ENCODE measurements at places on chromosomes 7 and 10.

DNA sequence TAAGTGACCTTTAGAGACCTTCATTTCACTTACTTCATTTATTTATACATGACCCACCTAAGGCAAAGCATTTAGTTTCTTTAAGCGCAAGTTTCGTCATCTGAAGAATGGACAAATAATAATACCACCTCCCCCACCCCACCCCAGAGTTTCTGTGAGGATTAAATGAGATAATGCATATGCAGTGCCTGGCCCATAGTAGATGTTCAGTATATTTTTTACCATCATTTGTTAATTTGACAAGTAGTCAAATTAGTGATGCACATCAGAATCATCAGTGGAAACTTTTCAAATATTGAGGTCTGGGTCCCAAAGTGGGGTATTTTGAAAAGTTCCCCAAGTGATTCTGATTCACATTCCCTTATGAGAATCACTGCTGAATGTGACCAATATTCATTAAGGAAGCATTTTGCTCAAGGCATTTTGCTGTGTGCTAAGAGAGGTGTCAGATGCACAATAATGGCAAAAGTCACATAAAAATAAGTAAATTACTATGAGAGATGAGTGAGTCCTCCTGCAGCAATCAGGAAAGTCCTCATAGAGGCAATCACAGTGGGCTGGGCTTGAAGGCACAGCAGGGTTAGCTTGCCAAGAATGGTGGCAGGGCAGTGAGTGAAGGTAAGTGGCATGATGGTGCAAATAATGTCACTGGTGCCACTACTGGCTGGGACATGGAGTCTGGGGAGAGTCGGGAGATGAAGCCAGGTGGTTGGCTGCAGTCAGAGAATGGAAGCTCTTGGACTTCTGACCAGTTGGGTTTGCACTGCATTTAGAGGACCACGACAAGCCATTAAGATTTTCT, 244.1 kb downstream of the PTEN start:
- DNase-seq: no peak

DNA sequence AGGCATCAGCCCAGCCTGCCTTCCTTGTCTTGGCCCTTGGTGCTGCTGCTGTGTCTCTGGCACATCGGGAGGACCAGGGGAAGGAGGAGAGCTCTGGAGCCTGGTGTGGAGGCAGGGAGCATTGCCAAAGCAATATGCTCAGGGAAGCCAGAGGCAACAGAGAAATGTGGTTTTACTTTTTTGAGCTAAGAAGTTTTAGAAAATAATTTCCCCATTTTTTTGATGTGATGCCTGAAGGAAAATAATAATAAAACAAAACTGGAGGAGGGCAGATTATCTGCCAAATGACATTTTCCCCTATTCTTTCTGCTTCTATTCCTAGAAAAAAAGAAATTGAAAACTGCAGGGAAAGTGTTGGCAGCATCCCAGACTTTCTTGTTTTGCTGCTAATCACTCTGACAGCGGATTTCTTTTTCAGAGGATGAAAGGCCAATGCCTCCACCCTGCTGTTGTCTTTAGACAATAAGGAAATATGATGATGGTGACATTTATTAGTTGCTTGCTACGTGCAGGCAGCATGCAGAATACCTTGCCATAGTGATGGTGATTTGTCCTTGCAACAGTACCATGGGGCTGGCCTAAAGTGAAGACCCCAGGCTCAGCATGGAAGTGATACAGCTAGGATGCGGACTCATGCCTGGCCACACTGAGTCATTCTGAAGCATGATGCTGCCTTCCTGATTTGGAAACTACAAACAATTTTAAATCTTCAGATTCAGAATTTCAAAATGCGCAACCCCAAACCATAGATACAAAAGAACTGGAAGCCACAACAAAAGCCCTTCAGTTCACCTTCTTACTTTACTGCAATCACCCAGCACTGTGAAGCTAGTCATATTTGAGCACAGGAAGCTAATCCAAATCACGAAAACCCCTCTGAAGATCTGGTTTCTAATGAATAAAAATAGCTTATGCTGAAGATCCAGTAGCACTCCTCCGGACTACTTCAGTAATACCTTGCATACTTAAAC, 260.2 kb upstream of the TMEM72 start:
- no peak for DNase-seq

DNA sequence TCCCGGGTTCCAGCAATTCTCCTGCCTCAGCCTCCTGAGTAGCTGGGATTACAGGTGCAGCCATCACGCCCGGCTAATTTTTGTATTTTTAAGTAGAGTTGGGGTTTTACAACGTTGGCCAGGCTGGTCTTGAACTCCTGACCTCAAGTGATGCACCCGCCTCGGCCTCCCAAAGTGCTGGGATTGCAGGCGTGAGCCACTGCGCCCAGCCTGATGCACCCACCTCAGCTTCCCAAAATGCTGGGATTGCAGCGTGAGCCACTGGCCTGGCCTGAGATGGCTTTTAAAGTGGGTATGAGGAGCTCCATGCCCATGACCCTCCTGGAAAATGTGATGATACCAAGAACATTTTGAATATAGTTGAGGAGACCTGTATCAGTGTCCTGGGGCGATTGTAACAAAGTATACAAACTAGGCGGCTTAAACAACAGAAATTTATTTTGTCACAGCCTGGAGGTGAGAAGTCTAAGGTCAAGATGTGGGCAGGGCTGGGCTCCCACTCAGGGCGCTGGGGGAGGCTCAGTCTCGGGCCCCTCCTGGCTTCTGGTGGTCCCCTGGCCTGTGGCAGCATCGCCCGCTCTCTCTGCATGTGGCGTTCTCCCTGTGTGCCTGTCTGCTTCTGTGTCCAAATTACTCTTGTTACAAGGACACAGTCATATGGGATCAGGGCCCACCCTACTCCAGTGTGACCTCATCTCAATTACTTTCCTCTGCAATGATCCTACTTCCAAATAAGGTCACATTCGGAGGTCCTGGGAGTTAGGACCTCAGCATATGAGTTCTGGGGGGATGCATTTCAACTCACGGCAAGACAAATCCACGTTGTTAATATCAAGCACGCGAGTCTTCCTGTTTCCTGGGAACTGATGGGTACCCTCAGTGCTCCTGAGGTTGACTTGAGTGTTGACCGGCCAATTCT, 108.8 kb downstream of the ACTR3B start:
- DNase-seq: no peak

- no peak for DNase-seq
Measured at GRCh38 chr7:26085771-26086170, 66.2 kb upstream of the NFE2L3 start.

DNA sequence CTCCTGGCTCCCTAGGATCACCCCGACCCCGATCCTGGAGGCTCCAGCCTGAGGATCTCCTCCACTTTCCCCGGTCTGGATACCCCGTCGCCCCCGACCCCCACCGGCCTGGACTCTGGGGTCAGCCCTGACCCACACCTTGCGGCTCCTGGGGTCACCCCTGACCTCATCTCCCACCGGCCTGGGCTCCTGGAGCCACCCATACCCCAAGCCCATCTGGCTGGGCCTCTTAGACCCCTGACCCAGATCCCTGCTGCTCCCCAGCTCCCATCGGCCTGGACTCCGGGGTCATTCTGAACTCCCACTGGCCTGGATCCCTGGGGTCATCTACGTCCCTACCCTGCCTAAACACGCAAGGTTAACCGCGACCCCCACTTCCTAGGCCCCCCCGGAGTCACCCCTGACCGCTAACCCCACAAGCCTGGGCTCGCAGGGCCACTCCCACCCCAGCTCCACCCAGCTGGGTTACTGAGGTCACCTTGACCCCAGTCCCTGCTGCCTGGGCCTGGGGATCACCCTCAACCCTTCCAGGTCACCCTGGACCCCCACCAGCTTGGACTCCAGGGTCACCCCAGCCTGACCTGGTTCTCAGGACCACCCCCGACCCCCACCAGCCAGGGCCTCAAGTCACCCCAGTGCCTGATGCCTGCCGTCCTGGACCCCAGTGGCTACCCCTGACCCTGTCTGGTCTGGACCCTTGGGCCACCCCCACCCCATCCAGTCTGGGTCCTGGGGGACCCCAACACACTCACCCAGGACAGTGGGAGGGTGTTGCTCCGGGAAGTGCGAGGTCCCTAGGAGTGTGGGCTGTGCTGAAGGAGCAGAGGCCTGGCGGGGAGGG, 1.2 kb downstream of the FOXK1 start:
- no peak for DNase-seq

GRCh38 chr10:85702768-85703167, 663.8 kb downstream of the GRID1 start:
- no peak for DNase-seq

DNA sequence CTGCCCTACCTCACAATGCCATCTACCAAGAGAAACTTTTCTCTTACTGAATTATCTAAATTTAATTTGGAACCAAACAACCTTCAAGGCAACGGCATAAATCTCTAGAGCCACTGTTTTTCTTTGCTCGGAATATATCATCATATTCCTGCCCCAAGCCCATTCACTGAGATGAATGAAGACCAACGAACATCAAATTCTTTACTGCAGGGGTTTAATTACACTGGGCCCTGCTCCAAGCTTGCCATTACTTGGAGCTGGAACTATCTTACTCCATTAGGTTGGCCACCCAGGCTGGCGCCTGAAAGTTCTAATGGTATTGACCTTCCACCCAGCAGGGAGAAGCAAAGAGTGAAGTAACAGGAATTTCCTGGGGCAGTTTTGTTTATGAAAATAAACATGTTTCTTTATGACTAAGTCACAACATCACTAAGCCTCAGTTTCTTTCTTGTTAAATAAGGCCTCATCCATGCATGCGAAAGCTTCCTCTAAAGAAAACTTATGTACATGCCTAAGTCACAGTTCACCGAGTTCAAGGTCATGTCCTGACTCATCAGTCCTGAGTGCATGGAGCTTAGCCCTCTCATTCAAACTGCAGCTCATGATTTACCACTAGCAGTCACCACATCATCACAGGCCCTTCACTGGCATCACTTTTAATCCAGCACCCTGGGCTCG, 42.1 kb upstream of the ANAPC16 start:
- DNase-seq: no peak

- DNase-seq: no peak
Measured at GRCh38 chr7:66747881-66748511, 7.5 kb downstream of the RABGEF1 start.

DNA sequence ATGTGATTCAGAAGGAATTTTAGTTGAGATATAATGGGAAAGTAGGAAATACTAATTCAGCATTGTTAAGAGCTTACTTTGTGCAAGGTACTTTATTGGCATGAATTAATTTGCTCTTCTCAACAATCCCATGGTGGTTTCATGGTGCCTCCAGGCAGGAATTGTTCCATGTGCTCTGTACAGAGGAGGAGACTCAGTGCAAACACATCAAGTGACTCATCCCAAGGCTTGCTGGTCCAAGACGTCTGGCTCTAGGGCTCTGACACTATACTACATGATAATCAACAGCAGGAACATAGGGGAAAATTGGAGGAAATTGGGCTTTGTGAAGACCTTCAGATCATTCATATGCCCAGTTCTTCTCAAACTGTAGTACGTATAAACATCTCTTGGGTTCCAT, 66.5 kb upstream of the PRKG1 start:
- no peak for DNase-seq
